Inflammatory macrophage treated with lipopolysaccharide for 4 hours (primary cell): ENCODE measurements at places on chromosomes 3 and 15.

DNA sequence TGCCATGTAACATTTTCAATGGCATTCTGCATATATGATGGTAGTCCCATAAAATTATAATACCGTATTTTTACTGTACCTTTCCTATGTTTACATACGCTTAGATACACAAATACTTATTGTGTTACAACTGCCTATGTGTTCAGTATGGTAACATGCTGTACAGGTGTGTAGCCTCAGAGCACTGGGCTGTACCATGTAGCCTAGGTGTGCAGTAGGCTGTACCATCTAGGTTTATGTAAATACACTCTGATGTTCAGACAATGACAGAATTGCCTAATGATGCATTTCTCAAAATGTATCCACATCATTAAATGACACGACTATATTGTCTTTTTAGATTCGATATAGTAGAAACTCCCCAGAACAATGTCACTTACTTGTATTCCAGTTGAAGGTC lies 22.7 kb downstream of the CD80 start:
- DNase-seq = no peak

GRCh38 chr3:14242490-14243311 lies 64.1 kb downstream of the LSM3 start:
- DNase-seq = no peak

DNA sequence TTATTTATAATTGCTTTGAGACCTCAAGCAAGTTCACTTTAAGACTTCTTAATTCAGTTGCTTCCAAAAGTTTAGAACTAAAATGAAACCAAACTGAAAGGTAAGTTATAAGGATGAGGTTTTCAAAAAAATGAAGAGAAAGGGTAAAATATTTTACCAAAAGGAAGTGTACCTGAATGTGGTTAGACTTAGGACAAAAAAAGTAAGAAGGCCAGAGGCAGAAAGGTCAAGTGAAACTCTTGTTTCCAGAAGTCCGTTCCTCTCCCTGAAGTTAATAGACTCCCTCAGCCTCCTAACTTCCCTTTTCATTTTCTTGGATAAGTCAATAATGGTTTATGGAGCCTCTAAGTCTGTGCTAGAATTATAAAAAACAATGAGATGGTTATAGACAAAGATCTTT lies 16.6 kb downstream of the BTLA start:
- peak; percentile 33 for DNase-seq

DNA sequence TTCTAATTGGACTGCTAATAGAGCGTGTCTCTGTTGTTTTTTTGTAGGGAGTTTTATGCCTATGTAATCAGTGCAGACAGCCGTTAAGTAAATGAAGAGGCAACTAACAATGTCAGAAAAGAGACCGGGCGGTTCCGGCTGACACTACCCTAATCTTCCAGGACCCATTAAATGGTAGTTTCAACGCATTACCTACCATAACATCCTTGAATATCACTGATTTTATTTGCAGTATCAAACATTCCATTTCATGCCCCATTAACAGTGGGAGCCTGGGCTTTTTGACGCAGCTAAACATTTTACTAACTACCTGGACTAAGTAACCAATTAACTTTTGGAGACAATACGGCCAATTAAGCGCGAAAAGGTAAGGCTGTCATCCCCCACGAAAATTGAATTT lies 832.9 kb upstream of the NR2F2 start:
- no peak for DNase-seq

DNA sequence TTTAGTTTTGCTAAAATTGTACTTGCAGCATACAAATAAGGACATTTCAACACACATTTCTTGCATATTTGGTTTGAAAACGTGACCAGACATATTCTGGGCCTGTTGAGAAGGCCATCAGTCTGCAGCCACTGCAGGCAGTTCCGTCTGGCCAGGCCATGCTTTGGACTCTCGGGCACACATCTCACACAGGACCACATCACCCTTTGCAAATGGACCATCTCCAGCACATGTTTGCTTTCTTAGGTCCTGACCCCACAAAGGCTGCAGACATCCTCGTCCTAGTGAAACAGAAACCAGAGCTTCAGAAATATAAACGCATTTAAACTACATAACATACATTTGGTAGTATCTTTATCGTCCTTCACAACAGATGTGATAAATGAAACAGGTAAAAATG lies 24.1 kb downstream of the GABRA5 start:
- no peak for DNase-seq
